T-helper 9 cell (primary cell): ENCODE measurements at places on chromosomes 1 and 21.

DNA sequence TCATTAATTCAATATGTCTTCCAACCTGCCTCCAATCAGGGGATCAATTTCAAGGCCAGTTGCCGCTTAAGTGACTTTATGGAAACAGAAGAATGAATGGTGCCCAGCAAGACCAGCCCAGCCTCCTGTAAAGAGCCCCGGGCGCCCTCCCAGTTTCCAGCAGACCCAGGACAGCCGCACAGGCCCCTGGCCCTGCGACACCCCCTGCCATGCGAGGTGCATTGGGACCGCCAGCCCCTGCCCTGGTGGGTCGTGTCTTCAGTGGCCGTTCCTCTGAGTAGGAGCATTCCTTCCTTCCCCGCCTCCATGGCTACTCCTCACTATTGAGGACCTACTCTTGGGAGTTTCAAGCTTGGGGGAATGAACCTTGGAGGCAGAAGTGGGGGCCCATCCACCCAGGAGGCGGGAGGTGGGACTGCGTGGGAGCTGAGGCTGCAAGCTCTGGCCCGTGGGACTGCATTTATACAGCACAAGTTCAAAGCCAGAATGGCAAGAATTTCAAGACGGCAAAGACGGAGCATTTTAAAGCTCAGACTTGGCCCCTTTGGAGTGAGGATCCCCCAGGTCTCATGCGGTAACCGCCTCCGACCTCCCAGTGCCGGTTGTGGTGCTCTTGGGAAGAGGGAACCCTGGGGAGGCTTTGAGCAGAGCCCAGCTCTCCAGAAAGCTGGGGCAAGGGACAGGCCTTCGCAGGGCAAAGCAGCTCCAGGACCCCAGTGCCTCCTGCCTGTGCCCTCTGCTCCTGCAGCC is 73.1 kb upstream of the ACTRT2 start:
- DNase-seq, result no peak

DNA sequence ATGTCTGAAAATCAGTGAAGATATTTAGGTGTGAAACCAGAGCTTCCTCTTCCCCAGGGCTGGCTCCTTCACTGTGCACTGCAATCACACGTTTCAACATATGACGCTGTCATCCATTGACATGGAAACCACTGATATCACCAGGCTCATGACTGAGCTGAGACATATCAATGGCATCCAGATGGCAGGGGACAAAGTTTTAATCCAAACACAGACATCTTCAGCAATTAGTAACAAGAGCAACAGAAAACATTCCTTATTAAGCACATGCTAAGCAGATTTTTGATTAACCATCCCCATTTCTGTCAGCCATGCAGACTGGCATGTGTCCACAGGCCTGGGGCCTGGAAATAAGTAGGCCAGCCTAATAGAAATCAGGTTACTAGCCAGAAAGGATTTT is 108.0 kb upstream of the ADAR start:
- no peak for DNase-seq

- no peak for DNase-seq
These were observed 442.6 kb upstream of the PRMT6 start for GRCh38 chr1:106613861-106614260.

DNA sequence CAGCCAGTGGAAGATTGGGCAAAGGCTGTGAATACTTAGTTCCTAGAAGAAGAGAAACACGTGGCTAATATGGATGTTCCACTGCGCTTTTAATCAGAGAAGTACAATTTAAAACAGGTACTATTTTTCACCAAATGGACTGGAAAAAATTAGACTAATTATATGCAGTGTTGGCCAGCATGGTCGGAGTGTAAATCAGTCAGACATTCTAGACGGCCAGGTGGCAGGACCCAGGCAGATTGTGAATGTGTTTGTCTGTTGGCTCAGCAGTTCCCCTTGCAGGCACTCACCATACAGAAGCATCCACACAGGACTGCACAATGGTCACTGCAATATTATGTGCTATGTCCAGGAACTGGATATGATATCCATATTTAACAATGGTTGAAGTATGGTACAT is 23.9 kb upstream of the SLC25A34 start:
- DNase-seq, result no peak

DNA sequence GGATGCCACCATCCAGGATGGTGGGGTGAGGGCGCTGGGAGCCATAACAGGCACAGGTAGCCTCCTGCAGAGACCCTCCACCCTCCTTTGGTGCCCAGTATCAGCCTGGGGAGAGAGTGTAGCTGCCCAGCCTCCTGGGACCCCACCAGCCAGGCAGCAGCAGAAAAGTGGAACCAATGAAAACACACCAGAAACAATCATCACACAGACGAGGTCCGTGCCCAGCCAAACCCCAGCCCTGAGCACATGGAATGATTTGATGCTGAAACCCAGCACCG is 285.1 kb downstream of the PTPRU start:
- DNase-seq, result no peak

GRCh38 chr1:53279296-53280200 is 41.2 kb upstream of the MAGOH start:
- DNase-seq, result no peak

DNA sequence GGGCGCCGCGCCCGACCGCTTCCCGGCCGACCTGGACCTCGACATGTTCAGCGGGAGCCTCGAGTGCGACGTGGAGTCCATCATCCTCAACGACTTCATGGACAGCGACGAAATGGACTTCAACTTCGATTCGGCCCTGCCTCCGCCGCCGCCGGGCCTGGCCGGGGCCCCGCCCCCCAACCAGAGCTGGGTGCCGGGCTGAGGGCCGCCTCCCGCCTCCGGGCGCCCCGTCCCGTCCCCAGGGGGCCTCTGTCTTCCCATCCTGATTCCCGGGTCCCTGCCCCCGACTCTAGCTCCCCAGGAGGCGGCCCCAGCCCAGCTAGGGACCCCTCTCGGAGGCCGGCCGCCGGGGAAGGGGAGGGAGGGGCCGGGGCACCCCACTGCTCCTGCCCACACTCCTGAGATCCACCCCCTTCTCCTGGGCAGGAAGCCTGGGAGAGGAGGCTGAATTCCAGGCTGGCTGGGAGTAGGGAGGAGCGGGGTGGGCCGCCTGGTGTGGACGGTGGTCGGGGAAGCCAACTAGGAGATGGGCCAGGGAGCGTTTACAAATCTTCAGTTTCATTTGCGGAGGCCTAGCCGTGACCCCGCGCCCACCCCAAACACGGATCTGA is 21.4 kb downstream of the FOXO6 start:
- DNase-seq, result no peak

DNA sequence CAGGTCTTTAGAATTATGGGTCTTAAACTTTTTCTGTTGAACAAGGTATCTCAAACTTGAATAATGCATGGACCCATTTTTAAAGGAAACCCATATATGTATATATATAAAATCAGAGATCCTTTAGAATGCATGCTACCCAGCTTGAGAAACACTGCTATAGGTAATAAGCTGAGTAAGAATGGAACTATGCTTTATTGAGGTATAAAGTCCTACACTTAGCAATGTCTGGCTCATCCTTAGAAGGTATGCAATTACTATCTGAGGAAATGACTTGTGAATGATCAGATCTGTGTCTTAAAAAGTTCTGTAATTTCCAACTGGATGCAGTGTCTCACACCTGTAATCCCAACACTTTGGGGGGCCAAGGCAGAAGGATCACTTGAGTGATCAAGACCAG is 11.2 kb downstream of the TRAF3IP3 start:
- no peak for DNase-seq

GRCh38 chr1:11412141-11412540 is 66.8 kb upstream of the DISP3 start:
- DNase-seq, result no peak

DNA sequence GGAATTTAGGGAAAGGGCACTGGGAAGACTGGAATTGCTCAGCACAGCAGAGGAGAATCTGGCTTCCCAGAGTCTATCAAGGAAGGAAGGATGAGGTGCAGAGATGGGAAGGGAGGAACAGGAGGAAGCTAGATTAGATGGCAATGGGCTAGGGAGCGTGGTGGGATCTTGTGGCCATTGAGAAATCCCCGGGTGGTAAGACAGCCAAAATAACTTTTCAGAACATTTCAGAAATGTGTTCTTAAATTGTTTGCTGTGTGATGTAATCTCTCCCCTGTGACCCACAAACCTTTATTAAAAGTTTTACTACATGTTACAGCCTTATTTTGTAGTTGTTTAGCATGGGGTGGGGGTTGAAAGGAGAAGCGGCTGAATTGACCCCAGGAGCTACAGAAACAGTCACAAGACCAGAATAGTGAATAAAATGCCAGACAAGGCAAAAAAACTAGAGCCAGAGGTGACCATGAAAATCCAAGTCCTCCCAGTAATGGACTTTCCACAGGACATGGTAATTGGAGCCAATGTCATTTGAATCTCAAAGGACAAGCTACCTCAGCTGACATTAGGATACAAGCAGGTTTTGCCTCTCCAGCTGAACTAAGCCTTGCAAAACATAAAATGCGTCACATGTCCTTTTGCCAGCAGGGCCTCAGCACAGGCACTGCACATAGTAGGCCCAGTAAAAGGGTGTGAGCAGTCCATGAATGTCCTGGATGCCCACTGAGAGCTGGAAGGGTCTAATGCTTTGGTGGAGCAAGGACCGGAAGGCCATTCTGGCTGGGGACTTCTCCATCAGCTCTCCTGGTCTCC is 980 bp upstream of the AHCYL1 start:
- no peak for DNase-seq

DNA sequence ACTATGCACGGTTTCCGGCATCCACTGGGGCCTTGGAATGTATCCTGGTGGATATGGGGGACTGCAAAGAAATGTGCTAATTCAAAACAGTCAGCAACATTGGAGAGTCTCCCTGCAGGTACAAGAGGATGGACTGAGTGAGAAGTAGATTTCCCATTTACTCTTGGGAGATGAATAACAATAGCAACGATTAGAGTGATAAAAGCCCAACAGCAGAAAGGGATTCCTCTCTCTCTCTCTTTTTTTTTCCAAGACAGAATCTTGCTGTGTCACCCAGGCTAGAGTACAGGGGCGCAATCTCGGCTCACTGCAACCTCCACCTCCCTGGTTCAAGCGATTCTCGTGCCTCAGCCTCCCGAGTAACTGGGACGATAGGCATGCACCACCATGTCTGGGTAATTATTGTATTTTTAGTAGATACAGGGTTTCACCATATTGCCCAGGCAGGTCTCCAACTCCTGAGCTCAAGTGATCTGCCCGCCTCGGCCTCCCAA is 5.0 kb upstream of the SHCBP1L start:
- no peak for DNase-seq

DNA sequence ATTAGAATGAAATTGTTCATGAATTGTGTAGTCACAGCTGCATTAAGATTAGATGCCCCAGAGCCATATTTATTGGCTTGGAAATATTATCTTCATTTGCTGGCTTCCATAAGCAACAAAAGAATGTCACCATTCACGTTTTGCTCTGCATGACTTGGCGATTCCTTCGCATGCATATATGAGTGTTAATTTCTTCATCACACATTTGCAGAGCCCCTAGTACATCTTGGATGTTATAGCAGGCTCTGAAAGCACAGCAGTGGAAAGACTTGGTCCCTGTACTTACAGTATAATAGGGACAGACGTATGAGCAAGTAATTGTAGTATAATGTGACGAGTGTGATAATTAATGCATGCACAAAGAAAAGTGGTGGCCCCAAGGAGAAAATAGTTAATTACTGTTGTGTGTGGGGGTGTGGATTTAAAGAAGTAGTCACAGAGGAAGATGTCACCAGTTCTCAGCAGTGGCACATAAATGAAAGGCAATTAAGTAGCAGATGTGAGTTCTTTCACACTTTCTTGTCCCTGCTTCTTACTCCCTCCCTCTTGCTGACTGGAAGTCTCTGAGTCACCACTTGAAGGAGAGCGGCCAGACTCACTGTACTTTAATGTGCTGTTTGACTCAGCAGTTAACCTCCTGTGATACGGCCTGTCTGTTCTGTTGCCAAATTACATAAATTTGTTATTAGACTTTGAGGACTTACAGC is 21.0 kb downstream of the S100A10 start:
- DNase-seq, result no peak

- DNase-seq, result no peak
These were observed 87.4 kb upstream of the ERRFI1 start for GRCh38 chr1:8113262-8114220.

DNA sequence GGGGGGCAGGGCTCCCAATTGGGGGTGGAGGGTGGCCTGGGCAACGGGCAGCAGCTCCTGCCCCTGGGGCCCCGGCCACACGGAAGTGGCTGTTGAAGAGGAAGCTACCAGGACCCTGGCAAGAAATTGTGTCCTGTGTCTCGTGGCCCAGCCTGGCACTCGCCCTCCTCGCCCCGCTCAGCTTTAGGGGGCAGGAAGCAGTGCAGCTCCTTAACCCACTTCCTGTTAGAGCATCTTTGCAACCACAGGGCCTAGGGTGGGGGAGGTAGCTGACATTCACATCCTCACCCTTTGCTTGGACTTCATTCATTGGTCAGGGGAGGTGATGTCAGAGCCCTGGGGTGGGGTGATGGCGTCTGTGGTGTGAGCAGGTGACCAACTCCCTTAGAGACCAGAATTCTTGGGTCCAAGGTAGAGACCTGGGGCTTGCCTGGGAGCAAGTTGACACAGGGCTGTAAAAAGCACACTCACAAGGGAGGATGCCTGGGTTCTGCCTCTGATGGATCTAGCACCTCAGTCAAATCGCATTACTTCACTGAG is at the start of gene ARHGAP30:
Gene ARHGAP30 (minus strand): TSS at position 161 of the 540 bp plus-strand sequence. CDS start 267 bp downstream, outside the sequence.
- peak; percentile 64 for DNase-seq

- DNase-seq, result no peak
These were observed 85.2 kb downstream of the HIVEP3 start for GRCh38 chr1:41833519-41834000.

DNA sequence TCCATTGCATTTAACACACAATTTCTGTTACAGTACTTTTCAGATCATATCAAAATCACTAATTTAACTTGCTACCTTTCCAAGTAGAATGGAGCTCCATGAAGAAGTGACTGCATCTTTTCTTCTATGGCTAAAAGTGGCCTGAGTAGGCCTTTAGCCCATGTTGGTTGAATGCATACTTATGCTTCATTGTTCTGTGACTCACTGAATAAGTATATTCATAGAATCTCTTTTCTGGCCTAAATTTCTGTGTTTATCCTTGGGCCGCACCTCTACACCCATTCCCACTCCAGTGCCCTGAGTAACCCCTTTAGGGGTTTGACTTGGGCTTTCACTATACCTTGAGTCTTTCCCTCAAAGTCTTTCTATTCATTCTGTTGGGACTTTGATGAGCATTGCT is 42.1 kb upstream of the ARHGAP29 start:
- no peak for DNase-seq

- no peak for DNase-seq
These were observed 11.6 kb downstream of the TIPRL start for GRCh38 chr1:168190403-168190802.

GRCh38 chr1:199778324-199778955 is 249.1 kb upstream of the NR5A2 start:
- DNase-seq, result no peak

- DNase-seq, result no peak
These were observed 25.5 kb downstream of the SYT2 start for GRCh38 chr1:202684716-202685115.

- DNase-seq, result no peak
These were observed 83.4 kb upstream of the ACTL8 start for GRCh38 chr1:17671741-17672140.

GRCh38 chr1:173195596-173196088 is 11.5 kb downstream of the TNFSF4 start:
- no peak for DNase-seq

- DNase-seq, result no peak
These were observed 22.2 kb upstream of the TMEM200B start for GRCh38 chr1:29145739-29146437.

GRCh38 chr1:21005466-21006239 is 171.0 kb downstream of the EIF4G3 start:
- no peak for DNase-seq
